ENCODE measurements at places on chromosomes 4 and X.

- DNase-seq, result no peak
Measured at GRCh38 chrX:130216320-130216719, 44.6 kb downstream of the RAB33A start.

DNA sequence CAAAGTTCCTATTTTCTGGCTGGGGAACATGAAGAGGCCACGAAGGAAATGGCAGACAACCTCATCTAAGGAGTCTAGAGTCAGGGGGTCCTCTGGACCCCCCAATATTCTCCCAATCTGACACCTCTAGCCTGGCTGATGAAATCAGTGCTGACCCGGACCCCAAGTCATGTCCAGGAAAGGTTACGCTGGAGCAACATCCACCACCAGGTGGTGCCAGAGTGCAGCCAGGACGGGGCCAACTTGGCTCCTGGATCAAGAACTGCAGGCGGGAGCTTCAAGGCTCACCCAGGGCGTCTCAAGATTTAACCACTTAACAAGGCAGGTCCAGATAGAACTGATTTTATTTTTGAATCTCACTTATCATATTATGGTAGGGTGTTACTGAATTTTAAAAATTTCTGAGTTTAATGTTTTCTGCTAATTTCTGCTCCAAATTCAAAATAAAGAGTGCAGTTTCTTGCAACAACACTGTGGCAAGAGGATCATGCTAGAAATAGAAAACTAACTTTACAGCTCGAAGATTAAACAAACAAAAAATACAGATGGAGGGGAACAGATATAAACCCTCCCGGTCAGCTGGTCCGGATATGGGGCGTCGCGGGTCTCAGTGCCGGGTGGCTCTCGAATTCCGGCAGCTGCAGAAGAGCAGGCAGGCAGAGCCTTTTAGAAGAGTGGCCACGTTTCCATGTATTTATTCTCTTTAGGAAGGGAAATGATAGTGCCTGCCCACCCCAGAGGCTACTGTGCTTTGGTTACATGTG, 135.5 kb downstream of the AFAP1 start:
- DNase-seq, result no peak

GRCh38 chr4:52052475-52052780, 1.3 kb downstream of the SPATA18 start:
- DNase-seq, result no peak

DNA sequence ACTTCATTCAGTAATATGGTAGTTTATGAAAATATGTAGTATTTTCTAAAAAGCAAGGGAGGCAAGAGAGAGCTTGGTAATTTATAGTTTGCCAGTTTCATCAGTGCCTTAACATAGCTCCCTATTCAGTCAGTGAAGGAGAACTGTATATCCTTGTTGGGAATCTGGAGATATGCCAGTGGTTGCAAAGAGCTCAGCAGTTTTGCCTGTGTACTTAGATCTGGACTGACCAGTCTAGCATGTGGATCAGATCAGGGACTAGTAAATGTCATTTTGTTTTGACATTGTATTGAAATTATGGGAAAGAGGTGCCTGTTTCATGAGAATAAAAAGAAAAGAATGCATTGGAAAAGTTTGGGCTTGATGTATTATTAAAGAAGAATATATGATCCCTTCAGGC, 88.6 kb downstream of the ZIC3 start:
- no peak for DNase-seq

DNA sequence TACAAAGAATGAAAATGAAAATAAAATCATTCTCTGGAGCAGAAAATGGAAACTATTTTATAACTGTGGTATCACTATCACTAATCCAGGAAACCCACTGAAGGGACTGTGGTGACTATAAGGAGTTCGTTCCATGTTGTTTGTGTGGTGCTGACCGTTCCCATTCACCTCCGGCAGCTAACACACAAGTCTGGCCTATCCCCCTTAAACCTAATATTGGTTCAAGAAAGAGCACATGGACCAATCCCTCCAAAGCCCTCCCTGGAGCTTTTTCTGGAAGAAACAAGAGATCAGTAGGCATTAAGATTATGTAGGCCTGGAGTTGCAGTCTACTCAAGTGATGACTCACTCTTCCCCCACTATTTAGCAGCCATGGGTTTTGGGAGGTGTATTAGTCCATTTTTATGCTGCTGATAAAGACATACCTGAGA, 25.9 kb upstream of the FAM241A start:
- DNase-seq, result no peak

- DNase-seq, result no peak
Measured at GRCh38 chr4:185833055-185833598, 21.1 kb upstream of the SORBS2 start.

- DNase-seq, result no peak
Measured at GRCh38 chr4:83231620-83232076, 53.0 kb downstream of the COQ2 start.

DNA sequence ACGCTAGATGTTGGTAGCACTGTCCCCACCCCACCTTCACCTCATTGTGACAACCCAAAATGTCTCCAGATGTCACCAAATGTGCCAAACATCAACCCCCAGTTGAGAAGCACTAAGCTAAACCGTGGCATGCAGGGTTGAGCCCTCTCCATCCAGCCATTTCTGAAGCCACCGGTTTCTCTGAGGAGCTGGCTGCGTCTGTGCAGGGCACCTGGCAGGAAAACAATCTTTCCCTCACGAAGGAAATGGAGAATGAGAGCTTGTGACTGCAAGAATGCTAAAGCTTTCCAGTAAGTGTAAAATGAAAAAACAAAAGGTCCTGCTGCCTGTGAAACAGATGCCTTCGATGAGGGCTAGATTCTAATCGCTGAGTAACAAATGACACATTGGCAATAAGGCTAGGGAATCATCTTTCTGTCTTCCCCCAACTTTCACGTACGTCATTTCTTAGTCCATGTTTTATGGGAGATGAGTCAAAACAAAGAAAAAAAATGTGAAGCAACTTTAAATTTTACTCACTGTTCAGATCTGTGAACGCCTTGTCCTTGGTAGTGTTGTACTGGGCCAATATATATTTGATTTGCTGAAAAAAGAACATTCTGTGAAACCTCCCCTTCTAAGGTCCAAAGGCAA, 59.9 kb downstream of the PROM1 start:
- DNase-seq, result no peak

DNA sequence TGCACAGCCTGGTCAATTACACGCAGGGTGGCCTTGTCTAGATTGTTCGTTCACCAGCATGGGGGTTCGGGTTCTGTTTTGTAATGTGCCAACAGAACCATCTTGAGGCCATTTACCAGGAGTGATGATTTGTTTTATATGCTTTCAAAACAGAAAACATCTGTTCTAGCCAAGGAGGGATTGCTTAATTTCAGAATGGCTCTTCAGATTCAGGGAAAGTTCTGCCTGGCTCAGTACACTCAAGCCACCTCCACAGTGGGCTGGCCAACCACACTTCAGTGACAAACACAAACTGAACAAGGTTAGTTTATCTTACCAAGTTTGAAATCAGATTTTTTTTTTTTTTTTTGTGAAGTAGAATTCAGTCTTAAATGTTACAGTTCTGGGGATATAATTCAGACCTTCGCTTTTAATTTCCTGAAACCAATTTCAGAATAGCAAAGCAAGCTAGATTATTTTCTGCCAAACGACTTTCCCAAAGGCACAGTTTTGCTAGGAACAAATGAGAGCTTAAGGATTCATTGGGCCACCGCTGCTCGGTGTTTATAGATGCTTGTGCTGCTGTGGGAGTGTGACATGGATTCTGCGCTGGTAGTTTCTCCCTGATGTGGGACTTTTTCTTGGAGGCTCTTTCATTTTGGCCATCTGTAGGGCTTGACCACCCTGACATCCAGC, 23.4 kb downstream of the SMS start:
- no peak for DNase-seq

DNA sequence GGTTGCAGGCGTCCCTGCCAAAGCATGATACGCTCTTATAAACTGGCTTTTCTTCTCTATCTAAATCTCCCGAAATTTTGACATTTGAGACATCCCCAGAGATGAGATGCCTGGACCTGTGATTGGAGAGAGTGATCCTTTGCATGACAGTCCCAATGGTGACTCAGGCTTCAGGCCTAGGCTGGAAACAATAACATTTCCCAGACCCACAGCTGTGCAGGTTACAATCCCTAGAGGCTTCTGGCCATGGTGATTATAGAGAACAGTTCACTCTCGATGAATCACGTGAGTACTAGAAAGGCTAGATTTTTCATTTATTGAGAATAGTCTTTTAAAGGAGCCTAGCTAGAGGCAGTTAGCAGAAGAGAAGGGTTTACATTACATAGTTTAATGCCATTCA, 75.9 kb downstream of the SPATA18 start:
- peak; percentile 61 for DNase-seq
